ENCODE measurements at places on chromosomes 1 and 21.

DNA sequence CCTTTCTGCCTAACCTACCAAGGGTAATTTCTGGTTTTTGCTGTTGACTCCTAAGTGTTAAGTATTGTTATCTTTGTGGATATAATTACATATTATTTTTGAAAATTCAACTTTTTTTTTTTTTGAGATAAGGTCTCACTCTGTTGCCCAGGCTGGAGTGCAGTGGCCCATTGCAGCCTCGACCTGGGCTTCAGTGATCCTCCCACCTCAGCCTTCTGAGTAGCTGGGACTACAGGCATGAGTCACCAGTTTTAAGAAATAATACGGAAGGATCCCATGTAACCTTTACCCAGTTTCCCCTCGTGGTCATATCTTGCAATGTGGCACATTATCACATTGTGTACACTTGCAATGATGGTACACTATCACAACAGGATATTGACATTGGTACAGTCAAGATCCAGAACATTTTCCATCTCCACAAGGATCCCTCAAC, 3.1 kb downstream of the CHD1L start:
- DNase-seq = no peak

- DNase-seq = no peak
Observed at GRCh38 chr1:107689159-107689558, 275.8 kb downstream of the VAV3 start.

- DNase-seq = no peak
Observed at GRCh38 chr1:160006312-160006940, 25.4 kb downstream of the PIGM start.

GRCh38 chr1:205939690-205940330, 3.4 kb downstream of the SLC26A9 start:
- no peak for DNase-seq

- no peak for DNase-seq
Observed at GRCh38 chr1:182770232-182770631, 19.3 kb upstream of the NPL start.

DNA sequence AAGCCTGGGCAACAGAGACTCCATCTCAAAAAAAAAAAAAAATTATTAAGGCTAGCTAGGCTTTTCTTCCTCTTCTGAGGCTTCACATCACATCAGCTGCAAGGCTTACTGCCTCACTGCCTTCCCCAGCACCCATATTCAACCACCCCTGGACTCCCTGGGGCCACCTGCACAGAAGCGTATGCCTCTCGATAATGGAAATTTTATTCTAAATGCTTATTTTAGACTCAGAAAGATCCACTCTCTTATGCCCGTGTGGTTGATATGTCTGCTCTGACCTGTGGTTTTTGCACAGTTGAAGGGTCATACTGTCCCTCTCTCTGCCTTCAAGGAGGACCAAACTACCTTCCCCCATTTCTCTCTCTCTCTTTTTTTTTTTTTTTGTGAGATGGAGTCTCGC, 1.5 kb upstream of the FCRLA start:
- DNase-seq = no peak

DNA sequence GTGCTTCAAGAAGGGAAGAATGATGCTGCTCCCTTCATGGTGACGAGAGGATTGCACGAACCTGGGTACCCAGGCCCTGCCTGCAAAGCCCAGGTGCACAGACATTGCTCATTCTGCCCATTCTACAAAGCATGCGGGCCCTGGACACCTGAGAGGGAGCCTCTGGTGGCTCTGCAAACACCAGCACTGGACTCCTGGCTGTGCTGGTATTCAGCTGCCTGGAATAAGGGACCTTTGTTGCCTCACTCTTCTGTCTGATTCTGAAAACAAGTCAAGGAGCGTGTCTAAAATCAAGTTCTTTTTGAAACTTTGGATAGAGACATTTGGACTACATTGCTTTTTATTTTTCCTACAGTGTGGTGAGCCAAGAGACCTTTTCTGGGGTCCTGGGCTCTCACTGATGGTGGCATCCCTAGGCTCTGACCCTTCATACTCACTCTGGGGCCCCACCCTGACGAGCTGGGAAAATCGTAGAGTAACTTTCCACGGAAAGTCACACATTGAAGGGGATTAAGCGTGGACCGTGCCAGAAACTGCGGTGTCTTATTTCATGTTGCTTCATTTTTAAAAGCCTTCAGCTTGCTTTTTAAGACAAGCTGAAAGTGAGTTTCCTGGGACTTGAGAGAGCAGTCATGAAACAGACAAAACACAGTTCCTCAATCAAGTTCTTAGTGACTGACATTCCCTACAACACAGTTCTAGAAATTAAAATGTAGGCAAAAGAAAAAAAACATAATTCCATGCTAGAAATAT, 24.0 kb downstream of the ABCA4 start:
- DNase-seq = no peak
